Left lobe of liver (tissue), 2 donors: ENCODE measurements at places on chromosomes 16 and 17.

- no peak for DNase-seq
Measured at GRCh38 chr17:14942526-14943190, 322.5 kb downstream of the PMP22 start.

DNA sequence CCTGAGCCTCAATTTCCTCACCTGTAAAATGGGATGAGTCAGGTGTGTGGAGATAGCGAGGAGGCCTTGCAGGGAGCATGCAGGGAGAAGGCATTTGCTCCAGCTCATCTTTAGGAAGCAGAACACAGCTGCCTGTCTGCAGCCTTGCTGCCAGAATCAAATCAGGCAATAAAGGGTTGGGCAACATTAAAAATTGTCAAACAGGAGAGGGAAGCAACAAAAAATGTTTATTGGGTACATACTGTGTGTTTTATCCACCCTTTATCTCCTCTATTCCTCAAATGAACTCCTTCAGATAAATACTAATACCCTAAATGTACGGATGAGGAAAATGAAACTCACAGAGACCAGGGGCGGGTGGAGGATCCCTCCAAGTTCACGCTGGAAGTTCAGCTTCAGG is 12.2 kb downstream of the KRT16 start:
- DNase-seq = no peak

- DNase-seq = no peak
Measured at GRCh38 chr16:79303959-79304387, 296.6 kb downstream of the MAF start.

GRCh38 chr17:41284043-41284442 is 8.5 kb downstream of the KRTAP9-7 start:
- no peak for DNase-seq

- peak; percentile 84 for DNase-seq
Measured at GRCh38 chr17:38751808-38752307, 683 bp upstream of the PSMB3 start.

DNA sequence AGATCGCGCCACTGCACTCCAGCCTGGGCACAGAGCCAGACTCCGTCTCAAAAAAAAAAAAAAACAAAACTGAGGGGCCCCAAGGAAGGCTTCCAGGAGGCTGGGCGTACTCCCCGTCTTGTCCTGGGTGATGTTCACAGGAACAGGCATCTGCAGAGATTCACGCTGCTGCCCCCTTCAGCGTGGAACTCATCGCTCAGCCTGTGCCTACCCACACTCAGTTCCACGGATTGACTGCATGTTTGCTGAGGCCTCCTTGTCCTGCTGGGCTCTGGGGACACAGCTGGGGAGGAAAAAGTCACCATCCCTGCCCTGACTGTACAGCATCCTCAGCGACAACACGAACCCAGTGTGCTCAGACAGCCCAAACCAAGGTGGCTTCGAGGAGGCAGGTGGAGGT is 12.9 kb upstream of the OSGIN1 start:
- no peak for DNase-seq

- DNase-seq = no peak
Measured at GRCh38 chr17:13981881-13982280, 87.4 kb upstream of the COX10 start.

DNA sequence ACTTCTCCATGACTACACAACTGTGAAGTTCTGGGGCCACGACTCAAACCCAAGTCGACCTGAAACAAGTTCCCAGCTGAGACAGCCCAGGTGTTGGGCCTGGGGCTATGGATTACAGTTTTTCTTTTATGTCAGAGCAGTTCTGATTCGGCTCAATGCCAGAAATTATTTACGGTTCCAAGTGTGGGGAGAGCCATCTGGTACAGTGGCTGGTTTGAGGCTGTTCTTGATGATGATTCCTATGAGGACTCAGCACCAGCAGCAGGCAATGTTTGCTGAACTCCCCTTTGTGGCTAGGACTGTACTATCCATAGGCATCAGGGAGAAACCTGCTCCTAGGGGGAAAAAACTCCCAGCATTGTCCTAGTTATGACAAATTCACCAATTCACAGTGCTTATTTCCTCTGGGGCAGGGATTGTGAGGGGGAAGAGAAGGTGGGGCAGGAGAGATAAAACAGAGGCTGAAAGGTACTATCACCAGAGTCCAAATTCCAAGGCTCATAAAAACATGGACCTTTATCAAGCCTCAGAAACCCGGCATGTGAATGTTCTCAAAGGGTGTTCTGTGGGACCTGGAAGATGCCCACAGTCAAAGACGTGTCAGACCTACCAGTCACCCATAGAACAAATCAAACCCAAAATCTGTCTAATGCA is 18.2 kb upstream of the CMTM4 start:
- no peak for DNase-seq

DNA sequence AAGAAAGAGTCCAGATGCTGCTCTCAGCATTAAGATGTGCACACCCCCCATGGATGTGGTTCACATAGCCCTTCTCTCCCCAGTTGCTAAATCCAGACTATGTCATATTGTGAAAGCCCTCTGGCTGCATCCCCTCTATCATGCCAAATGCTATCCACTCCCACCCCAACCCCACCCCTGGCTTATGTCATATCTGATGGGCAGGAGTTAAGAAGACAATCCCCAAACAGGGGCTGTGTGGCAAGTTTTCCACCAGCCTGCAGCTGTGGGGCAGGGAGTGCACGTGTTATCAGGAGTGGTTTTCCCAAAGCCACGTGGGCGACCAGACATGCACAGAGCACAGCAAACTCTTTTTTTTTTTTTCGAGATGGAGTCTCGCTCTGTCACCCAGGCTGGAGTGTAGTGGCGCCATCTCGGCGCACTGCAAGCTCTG is 10.0 kb downstream of the FAM117A start:
- no peak for DNase-seq

GRCh38 chr16:57601801-57602478 is 26.5 kb upstream of the ADGRG1 start:
- DNase-seq = peak; percentile 28

- DNase-seq = no peak
Measured at GRCh38 chr16:8622315-8622656, 788 bp downstream of the METTL22 start.

- DNase-seq = no peak
Measured at GRCh38 chr17:43728081-43728480, 30.5 kb downstream of the SOST start.

- DNase-seq = peak; percentile 74
Measured at GRCh38 chr16:54193665-54194333, 92.8 kb downstream of the IRX3 start.

DNA sequence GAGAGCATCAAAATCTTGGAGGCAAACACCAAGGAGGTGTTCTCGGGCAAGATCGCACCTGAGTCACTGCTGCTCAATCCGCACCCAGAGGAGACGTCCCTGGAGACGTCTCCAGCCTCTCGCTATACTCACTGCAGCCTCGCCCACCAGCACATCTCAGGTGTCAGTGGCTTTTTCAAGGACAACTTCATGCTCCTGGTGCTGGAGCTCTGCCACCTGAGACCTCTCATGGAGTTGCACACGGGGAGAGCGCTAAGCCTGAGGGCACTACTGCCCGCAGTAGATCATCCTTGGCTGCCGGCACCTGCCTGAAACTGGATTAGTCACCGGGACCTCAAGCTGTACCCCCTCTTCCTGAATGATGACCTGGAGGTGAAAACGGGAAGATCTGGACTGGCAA is 2.6 kb upstream of the MBTPS1 start:
- no peak for DNase-seq

DNA sequence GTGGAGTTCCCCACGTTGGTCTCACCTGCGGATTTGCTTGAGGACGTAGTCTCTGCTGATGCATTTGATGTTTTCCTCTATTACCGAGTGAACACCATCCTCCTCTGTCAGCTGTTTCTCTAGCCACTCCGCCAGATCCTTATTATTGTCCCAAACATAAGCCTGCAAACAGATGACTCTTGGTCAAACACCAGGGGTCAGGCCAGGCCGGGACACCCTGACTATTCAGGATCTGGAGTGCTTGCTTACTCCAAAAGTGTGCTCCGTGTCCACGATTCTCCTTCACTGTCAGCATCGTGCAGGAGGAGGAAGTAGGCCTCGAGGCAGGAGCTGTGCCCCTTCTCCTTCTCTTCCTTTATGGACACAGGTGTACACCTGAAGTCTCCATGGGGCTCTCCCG is 140.2 kb downstream of the AATF start:
- DNase-seq = no peak

GRCh38 chr16:81899601-81900000 is 111.7 kb downstream of the SDR42E1 start:
- DNase-seq = no peak

DNA sequence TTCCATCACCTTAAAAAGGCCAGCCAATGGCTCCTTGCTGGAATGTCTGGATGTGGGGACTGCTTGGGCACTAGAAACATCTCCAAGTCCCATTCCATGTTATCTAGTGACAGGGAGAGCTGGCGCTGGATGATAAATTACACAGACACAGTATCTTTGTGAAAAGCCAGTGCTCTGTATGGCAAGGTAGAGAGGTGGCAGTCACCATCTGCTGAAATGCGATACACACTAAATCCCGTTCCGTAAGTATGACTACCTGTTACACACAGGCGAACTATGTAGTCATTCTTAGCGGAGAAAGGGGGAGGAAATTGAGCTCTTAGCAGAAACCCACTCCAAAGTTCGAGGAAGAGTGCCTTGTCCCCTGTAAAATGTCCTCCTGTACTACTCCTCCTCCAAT is 81.0 kb upstream of the MYOCD start:
- DNase-seq = no peak

DNA sequence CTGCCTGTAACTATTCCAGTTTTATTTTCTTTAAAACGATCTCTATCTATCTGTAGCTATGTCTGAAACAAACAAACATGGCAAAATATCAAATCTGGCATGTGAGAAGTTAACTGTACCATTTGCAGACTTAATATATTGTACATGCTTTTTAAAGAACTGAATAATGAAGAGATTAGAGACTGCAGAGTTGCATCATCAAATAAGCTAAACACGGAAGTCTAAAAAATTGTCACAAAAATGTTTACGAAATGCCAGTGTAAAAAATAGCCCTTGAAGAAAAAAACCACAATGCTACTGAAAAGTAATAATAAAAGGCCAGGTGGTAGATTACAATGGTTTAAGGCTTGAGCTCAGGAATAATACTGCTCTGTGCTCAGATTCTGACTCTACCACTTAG is 43.1 kb downstream of the HS3ST3A1 start:
- no peak for DNase-seq

- DNase-seq = no peak
Measured at GRCh38 chr16:30147843-30148510, 25.0 kb upstream of the MAPK3 start.

GRCh38 chr17:50426472-50426782 is 409 bp downstream of the ACSF2 start:
- no peak for DNase-seq

- no peak for DNase-seq
Measured at GRCh38 chr17:62101090-62101489, 36.0 kb upstream of the MED13 start.

- no peak for DNase-seq
Measured at GRCh38 chr16:52652033-52652432, 105.1 kb upstream of the TOX3 start.
